ENCODE measurements at places on chromosomes 5 and 9.

DNA sequence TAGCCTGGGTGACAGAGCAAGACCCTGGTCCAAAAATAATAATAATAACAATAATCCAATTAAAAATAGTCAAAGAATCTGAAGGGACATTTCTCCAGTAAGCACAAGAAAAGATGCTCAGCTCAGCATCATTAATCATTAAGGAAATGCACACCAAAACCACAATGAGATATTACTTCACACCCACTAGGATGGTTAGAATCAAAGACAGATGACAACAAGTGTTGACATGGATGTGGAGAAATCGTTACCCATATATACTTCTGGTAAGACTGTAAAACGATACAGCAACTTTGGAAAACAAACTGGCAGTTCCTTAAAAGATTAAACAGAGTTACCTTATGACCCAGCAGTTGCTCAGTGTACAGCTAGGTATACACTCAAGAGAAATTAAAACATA lies 5.3 kb upstream of the FANCG start:
- no peak for DNase-seq

DNA sequence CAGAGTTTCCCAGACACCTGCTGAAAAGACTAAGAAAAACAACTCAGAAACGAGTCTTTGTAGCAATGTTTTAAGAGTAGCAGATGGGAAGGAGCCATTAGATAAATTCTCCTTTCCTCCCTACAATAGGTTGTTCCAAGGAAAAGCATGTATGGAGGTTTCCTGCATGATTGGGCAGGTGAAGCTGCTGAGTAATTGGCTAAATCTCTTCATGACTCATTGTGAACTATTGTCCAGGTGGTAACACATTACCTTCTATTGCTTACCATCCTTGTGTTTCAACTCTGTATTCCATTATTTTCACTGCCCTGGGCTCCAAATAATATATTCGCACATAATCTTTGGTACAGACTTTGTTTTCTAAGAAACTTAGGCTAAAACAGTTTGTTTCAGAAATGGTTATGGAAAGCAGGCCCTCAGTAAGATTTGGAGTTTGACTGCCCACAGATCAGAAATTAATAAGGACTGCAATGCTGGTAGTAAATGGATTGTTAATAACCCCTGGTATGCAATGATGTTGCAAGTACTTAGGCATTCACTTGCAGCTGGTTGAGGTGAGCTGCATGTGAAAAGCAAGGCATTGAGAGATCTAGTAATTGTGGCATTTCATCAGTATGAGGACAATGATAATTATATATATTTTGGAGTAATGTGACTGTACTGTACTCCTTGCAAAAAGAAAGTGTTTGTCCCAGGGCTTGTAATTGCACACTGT lies 281.4 kb upstream of the VLDLR start:
- no peak for DNase-seq

DNA sequence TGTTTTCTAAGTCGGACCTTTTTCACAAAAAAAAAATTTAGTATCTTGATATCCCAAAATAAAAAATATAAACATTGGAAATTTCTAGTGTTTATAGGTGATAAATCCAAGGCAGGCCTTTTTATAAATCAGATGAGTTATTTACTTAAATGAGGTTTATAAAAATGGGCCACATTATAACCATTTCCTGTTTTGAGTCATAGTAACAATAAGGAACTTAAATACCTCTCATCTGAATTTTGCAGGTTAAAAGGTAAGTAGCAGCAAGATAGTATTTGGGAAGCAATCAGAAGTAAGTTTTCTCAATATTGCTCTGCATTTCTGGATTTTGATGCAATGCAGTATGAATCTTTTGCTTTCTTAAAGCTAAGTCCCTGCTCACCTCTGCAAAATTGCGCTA lies 3.9 kb downstream of the SPTAN1 start:
- no peak for DNase-seq

DNA sequence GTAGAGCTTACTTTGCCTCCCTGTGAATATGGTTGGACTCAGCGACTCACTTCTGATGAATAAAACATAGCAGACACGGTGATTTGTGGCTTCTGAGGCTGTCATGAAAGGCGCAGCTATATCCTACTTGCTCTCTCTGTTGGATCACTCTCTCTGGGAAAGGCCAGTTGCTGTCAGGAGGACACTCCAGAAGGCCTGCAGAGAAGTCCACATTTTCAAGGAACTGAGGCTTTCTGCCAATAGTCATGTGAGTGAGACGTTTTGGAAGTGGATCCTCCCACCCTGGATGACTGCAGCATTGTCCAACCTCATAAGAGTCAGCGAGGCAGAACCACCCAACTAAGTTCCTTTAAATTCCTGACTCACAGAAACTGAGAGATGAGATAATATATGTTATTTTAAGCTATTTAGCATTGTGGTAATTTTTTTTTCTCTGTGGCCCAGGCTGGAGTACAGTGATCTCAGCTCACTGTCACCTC lies 156.0 kb upstream of the MAST4 start:
- DNase-seq, result peak; percentile 93

DNA sequence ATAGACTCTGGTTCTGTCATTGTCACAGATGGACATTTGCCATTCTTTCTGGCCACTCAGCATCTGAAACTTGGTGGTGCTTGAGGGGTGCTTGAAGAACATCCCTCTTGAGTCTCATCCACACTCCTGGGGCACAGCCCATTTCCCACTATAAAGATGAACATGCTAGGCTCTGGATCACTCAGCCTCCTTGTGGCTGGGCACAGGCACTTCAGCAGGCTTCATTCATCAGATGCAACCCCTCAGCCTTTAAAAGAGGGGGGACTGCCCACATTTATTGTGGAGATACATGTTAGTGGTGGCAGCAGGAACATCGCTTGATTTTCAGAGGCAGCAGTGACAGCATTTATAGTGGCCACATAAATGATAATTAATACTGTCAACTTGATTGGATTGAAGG lies 124.7 kb upstream of the NIPBL start:
- no peak for DNase-seq

DNA sequence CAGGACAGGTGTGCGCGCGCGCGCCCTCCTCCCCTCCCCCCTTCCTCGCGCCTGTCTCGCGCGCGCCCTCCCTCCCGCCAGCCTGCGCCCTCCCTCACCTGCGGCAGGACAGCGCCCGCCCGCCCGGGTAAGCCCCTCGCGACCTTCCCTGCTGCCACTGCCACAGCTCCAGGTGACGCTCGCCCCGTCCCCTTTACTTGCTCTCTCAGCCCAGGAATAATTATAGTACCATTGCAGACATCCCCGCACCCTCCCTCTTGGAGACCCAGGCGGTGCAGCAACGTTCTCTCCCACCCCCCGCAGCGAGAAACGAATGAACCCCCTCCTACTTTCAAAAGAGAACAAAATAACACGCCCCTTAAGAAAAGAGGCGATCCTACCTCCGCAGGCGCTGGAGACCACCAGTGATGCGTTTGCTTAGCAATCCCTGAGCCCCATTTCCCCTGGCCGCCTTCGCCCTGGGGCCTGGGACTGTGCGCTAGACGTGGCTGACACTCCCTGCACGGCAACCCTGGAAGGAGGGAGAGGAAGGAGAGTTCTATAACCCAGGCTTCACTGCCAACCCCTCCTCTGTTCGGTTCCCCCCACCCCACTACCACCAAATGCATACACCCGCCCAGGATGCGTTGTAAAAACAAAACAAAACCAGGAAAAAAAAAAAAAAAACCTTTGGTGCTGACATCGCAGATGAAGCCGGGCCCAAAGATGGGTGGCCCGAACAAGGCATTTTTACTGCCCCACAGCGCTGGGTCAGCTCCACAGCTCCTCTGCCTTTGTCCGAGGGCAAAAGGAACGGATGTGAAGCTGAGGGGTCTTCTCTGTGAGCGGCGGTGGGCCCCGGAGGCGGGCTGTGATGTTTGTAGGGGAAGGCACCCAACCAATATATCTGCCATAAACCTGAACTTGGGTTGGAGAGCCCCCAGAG lies 5.6 kb upstream of the PURA start:
- peak; percentile 11 for DNase-seq

- DNase-seq, result no peak
These were observed 45.9 kb downstream of the PKD2L2 start for GRCh38 chr5:137935190-137935589.

Data from suppressor macrophage treated with lipopolysaccharide for 4 hours (primary cell).